ENCODE measurements at places on chromosomes 1 and 21.
A peak's percentile ranks its signal among the peaks of the same experiment; 100 is the strongest.

- DNase-seq: no peak
These were observed 1.2 kb upstream of the KIRREL1 start for GRCh38 chr1:157992031-157992832.

DNA sequence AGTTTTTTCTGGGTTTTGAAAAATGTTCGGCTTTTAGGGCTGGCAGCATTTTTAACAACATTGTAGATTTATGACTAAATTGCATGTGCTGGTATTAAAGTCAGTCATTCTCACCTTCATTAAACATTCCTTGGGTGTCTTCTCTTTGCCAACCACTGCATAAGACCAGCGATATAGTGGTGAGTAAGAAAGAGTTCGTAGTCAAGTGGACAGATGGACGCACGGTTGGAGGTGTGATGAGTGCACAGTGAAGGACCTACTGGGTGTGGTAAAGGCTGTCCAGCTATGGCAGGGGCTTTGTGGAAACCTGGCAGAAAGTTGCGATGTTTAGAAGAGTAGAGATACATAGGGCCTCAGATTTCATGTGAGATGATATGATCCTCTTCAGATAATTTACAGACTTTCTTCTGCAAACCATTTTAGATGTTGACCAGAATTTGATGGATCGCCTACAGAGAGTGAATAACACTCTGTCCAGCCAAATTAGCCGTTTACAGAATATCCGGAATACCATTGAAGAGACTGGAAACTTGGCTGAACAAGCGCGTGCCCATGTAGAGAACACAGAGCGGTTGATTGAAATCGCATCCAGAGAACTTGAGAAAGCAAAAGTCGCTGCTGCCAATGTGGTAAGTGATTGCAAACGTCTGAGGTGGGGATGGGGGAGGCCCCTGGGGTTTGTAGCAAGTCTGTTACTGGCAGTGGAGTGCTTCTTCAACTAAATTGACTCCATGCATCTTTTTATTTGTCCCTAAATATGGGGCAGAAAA is 56.0 kb upstream of the LAMC2 start:
- no peak for DNase-seq

- DNase-seq: peak; percentile 0
These were observed 9.8 kb downstream of the NHLH1 start for GRCh38 chr1:160376525-160377131.

- no peak for DNase-seq
These were observed 9.5 kb upstream of the A3GALT2 start for GRCh38 chr1:33330361-33330890.
